SW480 (cell line): ENCODE measurements at places on chromosomes 1 and 21.

GRCh38 chr21:37982496-37983318 lies 66.5 kb upstream of the KCNJ6 start:
- no peak for DNase-seq

DNA sequence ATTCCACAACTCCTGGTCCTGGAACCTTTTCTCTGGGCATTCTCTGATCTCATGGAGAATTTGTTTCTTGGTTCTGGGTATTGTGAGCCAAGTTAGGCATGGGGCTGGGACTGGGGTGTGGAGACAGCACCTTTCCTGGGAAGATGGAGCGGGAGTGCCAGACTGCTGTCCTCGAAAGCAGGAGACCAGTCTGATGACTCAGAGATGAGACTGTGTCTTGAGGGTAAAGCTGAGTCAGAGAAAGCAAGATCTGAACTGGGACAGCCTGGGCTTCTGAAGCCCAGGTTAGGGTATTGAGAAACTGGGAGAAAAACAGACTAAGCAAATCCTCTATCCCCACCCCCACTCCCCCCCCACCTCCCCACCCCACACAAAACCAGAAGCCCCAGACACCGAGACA lies 2.2 kb upstream of the KANK4 start:
- peak; percentile 44 for DNase-seq

DNA sequence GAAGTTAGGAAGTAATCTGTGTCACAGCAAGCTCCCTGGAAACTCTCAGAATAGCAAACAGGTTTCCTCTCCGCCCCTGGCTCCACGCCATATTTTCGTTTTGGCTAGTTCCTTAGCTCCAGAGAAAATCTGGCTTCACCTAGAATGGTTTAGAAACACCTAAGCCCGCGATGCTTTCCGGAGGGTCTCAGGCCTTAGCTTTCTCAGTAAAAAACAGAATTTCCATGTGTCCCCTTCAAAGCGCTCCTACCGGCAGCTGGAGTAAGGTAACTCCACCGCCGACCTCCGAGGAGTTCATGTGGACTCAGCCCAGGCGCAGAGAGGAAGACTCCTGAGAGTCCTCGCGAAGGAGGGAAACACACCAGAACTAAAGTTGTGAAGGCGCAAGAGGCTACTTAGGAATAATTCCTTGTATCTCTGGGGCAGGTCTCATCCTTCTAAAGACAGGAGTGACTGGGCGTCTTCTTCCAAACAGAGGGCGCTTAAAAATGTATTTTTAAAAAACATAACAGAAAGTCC lies 406 bp downstream of the KIAA0040 start:
- DNase-seq = peak; percentile 38

DNA sequence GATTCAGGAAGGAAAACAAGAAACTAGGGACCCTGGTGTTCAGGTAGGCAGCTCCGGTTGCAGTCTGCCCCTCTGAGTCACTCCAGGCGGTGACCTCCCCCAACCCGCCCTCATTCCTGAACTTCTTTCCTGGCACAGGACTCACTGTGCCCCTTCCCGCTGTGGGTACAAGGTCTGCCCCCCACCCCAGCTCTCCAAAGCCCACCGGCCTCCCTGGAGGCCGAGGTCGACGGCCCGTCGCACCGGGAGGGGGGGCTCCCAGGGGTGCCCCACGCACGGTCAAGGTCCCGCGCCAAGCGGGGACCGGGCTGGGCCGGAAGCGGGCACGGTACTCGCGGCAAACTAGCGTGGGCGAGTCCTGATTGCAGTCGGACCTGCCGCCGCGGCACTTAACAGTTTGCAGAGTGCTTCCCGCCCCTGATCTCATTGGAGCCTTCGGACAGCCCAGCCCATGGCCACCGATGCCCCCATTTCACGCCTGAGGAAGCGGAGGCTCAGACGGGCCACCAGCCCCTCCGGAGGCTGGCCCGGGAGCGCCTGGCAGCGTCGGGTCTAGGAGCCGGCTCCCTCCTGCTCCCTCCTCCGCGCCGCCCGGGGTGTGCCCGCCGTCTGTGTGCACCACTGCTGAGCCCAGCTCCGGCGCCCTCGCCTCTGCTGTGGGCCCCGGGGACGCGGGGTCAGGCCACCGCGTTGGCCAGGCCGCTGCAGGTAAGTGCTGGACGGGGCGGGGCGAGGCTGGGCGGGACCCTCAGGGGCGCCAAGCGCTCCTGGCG lies at the start of gene GJB3:
GJB3 (plus strand) TSS at position 144 of the 773 bp plus-strand sequence. CDS start 3,549 bp downstream, outside the sequence.
- peak; percentile 71 for DNase-seq

DNA sequence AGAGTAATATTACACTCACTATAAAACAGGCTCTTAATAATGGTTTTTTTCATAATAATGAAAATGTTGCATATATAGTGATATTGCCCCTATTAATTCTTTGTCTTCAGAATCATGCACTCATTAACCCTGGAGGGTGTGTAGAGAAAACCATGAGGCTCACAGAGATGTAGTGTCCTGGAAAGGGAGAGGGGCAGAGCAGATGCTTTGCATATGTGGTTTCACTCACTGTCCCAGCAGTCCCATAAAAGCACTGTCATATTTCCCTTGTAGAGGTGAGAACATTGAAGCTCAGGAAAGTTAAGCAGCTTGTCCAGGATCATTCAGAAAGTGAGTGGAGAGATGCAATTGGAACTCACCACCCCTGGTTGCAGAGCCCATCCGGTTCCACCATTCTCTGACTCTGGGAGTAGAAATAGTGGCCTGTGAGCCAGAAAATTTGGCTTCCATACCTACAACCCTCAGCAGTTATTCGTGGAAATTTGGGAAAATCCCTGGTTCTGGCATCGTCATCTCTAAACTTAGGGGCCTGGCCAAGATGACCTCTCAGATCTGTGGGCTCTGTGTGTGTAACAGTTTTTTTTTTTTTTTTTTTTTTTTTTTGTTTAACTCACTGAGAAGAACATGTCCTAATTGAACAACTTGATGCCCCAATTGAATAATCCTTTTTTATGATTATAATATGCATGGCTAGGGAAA lies 86.4 kb downstream of the RGL1 start:
- no peak for DNase-seq

- no peak for DNase-seq
Measured at GRCh38 chr1:239354231-239354630, 32.1 kb upstream of the CHRM3 start.

DNA sequence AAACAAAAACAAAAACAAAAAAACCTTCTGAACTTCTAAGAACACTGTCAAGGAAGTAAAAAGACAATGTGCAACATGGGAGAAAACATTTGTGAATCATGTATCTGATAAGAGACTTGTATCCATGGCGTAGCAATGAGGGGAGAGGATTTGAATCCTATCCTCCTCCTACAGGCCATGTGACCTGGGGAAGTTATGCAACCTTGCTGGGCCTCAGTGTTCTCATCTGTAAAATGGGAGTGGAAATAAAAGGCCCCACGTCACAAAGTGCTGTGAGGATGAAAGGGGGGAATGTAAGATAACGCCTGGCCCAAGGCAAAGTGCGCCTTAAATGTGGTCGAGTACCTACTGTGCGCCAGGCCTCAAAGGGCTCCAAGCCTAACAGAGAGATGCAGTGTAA lies 83.7 kb downstream of the DISP3 start:
- DNase-seq = no peak

GRCh38 chr1:228356897-228357680 lies 49.5 kb downstream of the TRIM11 start:
- no peak for DNase-seq

DNA sequence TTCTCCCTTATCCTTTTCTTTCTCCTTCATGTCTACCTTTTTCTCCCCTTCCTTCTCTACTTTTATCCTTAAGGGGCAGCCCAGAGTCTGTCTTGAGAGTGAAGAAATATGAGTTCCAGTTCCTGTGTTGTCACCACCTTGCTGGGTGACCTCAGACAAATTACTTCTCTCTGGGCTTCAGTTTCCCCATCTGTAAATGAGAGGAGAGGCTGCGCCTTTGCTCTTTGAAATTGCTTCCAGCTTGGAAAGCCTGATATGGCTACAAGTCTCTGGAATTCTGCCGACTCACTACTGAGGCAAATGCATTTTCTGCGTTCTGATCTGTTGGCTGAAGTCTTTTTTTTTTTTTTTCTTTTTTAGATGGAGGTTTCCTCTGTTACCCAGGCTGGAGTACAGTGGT lies 119.2 kb downstream of the SYF2 start:
- DNase-seq = no peak

DNA sequence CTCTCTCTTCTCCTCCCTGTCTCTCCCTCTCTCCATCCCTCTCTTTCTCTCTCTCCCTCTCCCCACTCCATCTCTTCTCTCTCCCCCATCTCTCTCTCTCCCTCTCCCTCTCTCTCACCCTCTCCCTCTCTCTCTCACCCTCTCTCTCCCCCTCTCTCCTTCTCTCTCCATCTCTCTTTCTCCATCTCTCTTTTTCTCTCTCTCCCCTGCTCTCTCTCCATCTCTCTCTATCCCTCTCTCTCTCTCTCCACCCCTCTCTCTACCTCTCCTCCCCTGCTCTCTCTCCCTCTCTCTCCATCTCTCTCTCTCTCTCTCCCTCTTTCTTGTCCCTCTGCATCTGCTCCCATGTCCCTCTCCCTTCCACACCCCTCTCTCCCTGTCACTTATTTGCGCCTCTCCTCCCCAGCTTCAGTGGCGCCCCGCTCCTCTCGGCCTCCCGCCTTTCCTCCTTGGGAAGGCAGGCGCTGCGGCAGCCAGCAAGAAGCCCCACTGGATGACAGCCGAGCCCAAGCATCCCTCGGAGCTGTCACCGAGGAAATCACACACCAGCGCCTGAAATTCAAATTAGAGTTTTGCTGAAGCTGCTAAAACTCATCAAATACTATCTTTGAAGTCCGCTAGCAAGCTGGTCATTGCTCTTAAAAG lies 15.3 kb upstream of the EPHA8 start:
- DNase-seq = no peak

DNA sequence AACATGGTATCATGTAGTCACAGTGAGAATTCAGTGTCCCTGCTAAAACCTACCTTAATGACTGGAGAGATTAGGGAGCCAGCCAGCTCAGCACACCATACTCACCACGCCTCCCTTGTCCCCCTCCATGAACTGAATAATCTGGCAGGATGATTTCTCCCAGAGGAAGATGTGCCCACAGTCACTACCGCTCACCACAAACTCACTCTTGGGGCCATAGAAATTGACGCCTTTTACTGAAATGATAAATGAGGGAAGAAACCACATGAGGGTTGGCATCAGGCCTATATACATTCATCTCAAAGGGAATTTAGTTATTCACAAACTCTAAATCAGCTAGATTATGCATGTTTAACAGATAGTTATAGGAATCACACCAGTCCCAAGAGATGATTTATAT lies 17.4 kb downstream of the PEA15 start:
- no peak for DNase-seq

DNA sequence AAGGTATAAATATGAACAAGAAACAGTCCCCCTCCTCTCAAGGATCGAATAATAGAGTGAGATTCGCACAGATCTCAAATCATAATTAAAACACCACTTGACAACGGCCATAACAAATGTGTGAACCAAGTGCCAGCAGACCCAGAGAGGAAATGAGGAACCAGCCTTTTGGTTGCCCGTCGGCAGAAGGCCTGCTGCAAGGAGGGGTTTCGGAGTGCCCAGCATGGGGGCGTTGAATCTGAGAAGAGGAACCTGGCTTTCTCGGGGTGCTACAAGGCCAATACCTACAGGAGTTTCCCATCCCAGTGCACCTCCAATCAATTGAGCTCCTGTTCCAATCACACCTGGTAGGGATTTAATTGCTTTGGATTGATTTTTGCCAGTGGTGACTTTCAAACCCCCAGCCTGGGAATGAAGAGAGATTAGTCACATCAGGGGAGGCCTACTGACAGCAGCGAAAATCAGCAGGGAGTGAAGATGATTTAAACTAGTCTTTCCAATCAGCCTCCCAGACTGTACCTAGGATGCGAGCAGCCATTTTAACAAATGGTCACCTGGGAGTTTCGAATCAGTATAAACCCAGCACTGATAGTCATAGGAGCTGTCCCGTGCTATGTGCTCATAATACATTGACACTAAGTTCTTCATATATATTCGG lies 263.8 kb downstream of the KAZN start:
- DNase-seq = no peak

- DNase-seq = no peak
Measured at GRCh38 chr1:223245983-223246382, 102.9 kb upstream of the TLR5 start.

DNA sequence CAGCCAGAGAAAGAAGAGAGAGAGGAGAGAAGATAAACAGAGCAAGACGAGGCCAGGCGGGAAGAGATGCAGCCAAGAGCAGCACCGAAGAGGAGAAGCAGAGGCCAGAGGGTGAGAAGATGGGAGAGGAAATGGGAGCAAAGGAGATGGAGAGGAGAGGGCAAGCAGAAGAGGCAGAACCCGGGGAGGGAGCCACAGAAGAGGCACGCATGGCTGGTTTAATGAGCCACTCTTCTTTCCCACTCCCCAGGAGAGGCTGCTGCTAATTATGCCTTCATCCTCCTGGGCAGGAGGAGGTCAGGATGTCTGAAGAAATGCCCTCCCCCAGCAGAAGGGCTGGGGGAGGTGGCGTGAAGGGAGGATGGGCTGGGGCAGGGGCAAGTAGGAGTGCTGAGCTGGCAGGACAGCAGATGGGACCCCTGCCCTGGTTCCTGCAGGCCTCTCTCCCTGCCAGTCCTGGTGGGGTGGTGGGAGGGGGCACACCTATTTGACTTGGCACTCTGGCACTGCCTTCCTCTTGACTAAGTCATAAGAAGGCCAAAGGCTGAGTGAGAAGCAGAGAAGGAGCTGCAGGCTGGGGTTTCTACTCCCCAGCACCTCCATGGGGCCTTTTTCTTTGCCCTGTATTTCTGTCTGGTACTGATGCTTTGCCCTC lies 32.3 kb downstream of the KIRREL1 start:
- DNase-seq = no peak

DNA sequence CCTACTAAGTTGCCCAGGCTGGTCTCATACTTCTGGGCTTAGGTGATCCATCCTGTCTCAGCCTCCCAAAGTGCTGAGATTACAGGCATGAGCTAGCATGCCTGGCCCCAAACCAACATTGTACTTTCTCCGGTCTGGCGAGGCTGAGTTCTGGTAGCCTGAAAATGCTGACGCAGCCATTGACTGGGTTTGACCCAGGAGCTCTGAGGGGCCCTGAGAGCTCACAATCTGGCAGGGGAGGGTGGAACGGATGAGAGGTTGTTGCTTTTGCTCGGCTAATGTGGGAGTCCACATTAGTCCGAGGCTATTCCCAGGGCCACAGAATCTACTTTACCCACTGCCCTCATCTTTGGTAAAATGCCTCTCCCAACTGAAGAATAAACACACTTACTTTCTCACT lies 35.1 kb upstream of the PARP1 start:
- DNase-seq = no peak
